ENCODE measurements at places on chromosomes 6 and 20.

GRCh38 chr20:5000263-5001173, 792 bp downstream of the SLC23A2 start:
- peak; percentile 71 for DNase-seq

GRCh38 chr6:123745895-123746294, 57.8 kb upstream of the NKAIN2 start:
- no peak for DNase-seq

GRCh38 chr6:81515562-81516453, 236.7 kb downstream of the TENT5A start:
- DNase-seq, result no peak

- no peak for DNase-seq
These were observed 111.8 kb downstream of the ATG5 start for GRCh38 chr6:106213660-106214289.

GRCh38 chr20:1524004-1524403, 32.8 kb upstream of the SIRPB2 start:
- no peak for DNase-seq

- DNase-seq, result no peak
These were observed 23.9 kb downstream of the C20orf203 start for GRCh38 chr20:32649697-32650400.

DNA sequence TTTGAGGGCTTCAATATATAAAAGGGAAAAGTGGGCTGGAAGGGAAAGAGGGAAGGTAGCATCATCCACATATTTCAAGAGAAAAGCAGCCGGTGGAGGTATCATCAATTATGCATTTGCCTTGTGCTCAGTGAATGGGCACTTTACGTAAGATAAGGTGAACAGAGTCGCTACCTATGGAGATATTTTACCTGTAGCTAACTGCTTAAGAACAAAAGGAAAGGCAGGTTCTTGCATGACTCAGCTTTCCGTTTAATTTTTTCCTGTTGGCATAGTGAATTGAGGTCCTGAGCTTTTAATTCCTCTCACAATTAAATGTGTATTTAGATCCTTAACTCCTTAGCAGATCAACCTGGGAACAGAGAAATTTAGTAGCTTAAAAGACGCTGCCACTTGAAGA, 25.5 kb upstream of the PLCB4 start:
- DNase-seq, result no peak

GRCh38 chr20:12597551-12597950, 411.2 kb upstream of the SPTLC3 start:
- DNase-seq, result no peak

DNA sequence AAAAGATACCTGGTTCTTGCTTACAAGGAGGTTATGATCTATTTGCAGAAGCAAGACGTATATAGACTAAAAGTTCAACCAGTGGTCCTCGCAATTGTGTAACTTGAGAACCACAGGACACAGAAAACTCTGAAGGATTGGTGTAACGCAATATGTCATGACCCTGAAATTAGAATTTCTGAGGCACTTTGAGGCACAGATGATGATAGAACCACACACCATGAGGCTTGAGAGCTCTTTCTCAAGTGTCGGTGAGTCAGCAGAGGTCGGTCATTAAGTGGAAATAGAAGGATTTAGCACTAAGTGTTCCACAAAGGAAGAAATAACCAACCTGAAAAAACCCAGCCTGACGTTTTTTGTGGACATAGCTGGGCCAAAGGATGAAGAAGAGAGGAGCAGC, 15.3 kb upstream of the CCN2 start:
- DNase-seq, result no peak

DNA sequence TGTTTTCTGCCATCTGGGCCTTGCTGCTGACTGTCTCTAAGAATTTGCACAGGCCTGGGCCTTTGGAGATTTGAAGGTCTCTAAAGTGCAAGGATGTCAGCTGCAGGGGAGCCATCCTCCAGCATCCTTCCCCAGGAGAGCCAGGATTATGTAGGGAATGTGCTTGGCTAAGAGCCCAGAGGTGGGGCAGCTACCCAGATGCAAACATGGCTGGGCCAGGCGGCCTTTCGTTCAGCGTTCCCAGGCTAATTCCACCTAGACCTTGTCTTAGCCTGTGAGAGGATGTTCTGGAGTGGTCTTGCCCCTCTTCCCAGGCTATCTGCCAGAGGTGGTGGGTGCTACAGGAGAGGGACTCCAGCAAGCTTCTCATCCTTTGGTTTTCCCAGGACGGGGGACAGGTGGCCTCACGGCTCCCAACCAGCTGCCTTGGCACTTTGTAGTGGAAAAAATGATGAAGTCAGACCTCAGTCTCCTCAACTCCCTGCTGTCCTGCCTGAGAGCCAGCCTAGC, 7.7 kb upstream of the PTGIS start:
- no peak for DNase-seq

DNA sequence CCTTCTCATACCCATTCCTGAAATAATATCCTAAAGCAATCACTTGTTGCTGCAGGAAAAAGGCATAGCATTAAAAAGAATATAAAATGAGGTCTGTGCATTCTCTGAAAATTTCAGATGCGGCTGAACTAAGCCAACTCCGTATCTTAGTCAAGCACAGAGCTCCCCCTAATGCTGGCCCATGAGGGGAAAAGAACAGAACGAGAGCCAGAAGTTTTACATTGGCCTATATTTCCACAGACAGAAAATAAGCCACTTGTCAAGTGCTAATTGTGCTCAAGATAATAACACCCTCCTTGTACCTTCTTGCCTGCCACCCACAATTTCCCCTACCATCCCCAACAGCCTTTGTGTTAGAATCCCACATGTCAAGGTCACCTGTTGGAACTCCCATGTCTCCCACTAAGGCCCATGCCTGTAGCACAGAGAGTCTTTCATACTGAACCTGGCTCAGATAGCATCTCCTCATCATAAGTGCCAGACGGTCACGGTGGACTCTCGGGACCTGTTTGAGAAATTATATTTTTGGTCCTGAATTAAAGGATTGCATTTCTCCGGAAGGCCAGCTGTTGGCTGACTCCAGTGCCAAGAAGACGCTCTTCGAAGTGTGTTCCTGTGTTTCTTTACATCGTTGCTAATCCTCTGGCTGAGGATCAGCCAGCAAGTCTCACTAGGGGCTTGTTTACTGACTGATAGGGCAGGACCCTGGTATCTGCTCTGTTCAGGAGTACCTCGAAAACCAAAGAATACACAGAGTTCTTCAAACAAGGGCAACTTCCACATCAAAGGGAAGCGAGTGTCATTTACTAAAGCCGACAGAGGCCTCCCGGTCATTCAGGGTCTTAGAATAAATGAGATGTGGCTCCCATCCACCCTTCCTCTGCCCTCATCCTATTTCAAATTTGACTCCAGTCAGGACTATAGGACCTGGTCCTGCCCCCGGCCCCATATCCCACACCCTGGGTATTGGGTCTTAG, 183.4 kb upstream of the FBXL4 start:
- no peak for DNase-seq

DNA sequence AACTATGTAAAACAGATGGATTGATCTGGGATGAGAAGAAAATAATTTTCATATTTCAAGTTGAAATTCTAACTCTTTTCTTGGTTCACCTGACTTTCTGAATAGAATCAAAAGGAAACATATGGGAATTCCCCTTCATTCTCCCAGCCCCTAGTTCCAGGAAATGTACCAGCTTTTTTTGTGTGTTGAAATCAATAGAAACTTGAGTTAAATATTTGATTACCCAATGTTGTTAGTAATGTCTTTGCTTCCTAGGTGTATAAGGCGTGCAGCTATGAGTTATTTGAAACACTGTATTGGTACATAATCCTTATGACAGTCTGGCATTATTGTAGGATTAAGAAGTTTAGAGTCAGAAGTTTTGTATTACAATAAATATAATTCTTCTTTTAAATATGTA, 21.5 kb downstream of the VNN2 start:
- no peak for DNase-seq

GRCh38 chr6:56235245-56235644, 12.1 kb downstream of the COL21A1 start:
- DNase-seq, result no peak

DNA sequence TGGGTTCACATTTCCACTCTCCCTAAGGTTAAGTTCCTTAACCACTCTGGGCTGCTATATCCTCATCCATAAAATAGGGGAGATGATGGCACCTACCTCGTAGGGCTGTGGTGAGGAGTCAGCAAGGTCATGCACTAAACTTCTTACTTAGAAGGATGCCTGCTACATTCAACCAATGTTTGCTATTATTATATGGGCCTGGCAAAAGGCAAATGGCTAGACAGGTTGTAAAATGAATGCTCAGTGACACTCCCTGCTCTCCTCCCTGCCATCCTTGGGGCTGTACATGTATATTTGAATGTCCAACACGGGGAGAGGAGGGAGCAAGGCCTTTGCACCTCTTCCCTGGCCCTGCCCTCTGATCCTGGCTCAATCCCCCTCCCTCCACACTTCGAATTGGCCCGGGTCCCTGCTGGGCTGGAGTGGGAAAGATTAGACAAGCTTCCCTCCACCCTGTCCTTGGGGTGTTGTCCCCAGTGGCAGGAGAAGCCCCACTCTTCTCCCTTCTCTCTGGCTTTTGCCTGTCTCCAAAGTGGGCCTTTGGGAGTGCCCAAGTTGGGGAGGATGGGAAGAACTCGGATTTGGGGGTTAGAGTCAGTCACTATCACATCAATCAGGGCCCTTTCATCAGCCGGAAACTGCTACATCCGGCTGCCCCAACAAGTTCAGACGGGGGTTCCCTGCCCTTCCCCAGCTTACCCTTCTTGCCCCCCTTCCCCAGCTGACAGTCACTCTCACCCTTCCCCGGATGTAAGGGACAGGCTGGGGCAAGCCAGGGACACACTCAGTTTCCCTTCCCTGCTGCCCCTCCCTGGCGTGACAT, 36.3 kb upstream of the VEGFA start:
- DNase-seq, result no peak

- no peak for DNase-seq
These were observed 12.7 kb upstream of the EFHC1 start for GRCh38 chr6:52407467-52407866.

DNA sequence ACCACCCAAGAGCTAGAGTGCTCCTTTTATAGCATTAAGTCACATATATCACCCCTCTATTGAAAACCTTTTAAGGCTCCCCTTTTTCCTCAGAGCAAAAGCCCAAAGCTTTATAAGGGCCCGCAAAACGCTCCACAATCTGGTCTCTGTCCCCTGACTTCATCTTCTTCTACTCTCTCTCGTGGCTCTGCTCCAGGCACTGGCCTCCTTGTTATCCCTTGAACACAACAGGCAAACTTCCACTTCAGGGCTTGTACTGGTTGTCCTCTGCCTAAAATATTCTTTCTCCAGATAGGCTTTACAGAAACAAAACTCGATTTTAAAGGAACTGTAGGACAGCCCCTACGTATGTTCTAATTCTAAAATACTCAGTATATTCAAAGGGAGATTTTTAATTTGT, 44.0 kb upstream of the SPDEF start:
- no peak for DNase-seq

DNA sequence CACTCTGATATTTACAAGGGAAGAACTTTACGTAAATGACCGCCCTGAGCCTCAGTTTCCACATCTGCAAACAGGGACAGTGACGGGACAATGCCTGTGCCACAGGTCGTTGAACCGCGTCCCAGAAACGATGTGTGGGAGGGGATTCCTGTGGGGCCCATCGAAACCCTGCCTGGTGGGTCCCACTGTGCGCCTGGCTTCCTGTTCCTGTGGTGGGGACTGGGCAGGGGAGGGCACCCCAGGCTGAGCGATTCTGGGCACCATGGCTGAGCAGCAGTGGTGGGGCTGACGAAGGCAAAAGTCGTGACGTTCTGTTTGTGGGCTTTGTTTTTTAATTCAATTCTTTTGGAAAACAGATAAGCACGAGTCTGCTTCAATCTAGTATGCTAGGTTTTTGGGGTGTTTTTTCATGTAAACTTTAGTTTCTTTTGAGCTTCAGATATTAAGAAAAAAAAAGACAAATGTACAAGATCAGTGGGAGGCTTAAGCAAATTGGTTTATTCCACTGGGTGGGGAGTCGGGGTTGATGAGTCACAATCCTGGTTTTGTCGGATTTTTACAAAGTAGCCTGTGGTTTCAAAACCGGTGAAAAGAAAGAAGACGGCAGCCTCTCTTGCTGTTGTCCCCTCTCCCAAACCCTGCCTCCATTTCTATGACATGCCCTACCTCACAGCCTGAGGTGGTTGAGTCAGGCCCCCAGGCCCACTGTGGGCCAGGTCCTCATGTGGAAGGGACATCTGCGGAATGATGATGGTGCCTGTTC, 40.4 kb downstream of the GNAS-AS1 start:
- no peak for DNase-seq

- no peak for DNase-seq
These were observed 9.2 kb downstream of the ADAM33 start for GRCh38 chr20:3672547-3673171.

DNA sequence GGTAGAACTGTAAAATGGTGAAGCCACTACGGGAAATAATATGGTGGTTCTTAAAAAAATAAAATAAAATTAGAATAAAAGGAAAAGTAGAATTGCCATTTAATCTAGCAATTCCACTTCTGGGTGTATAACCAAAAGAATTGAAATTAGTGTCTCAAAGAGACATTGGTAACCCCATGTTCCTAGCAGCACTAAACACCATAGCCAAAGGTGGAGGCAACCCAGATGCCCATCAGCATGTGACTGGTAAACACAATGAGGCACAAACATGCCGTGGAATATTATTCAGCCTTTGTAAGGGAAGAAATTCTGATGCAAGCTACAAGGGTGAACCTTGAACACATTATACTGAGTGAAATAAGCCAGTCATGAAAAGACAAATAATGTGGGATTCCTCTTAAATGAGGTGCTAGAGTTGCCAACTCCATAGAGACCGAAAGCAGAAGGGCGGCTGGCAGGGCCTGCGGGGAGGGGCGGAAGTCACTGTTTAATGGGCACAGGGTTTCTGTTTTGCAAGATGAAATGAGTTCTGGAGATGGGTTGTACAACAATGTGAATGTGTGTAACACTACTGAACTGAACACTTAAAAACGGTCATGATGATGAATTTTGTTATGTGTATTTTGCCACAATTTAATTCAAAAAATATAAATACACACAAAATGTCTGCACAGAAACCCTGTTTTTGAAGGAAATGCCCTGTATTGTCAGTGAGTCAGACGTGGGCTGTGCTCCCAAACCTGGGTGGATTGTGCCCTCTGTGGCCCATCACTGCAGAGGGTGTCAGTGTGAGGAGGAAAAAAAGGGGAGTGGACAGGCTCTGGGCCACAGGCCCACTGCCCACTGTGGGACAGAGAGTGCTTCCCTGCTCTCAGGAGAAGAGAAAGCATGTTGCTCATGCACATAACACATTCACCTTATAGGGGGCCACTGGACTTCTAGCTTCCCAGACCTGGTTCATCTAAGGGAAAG, 49.6 kb upstream of the CD93 start:
- peak; percentile 46 for DNase-seq

DNA sequence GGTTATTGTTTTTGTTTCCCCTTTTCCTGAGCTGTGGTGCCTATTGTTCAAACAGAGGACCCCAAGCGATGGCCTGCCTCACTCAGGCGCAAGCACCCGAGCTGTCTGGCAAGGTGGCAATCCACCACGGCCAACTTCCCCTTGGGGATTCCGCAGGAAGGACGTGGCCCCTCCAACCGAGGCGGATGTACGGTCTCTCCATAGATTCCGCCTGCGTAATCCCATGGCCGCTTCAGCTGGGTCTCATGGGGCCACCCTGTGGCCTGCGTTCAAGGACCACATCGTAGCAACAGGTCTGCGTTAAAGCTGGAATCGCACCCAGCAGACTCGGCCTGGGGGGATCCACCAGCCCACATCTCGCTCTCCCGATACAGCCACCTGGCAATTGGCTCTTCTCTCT, 79.9 kb downstream of the CEBPB start:
- DNase-seq, result no peak

- DNase-seq, result no peak
These were observed 86.1 kb upstream of the EYA2 start for GRCh38 chr20:46808565-46808964.

Measured in right lobe of liver (tissue), 6 donors.